ENCODE measurements at places on chromosomes 13 and 19.
A peak's percentile ranks its signal among the peaks of the same experiment; 100 is the strongest.

- no peak for DNase-seq
These were observed 477.3 kb downstream of the KLF12 start for GRCh38 chr13:73656863-73657262.

DNA sequence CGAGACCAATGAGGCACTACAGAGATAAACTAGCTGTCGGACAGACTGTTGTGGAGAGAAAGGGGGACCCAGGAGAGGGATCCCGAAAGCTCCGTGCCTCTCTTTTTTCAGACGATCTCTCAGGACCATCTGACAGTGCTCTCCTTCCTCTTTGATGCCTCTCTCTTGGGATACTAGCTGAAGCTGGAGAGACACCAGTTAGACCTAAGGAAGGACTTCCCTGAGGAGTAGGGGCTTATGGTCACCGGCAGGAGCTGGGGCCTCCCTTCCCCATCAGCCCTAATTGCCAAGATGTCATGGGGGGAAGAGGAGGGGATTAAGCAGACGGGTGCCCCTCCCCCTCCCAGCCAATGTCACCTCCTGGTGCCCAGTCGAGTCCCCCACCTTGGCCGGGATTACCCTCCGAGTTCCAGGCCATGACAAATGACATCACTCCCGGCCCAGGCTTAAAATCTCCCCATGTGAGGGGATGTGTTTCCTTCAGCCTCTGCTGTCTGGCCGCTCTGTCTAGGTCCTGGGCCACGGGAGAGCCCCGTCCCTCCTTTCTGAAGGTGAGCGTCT, at the start of gene CRX:
Gene CRX, plus strand, starts transcription at position 478 of the 561 bp plus-strand sequence. CDS start 12,507 bp downstream, outside the sequence.
- no peak for DNase-seq

DNA sequence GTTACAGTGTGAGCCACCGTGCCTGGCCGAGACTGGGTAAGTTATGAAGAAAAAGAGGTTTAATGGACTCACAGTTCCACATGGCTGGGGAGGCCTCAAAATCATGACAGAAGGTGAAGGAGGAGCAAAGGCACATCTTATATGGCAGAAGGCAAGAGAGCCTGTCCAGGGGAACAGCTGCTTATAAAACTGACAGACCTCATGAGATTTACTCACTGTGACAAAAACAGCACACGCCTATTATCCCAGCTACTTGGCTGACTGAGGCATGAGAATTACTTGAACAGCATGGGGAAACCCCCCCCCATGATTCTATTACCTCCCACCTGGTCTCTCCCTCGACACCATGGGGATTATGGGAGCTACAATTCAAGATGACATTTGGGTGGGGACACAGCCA, 23.4 kb upstream of the ZNF561 start:
- no peak for DNase-seq

DNA sequence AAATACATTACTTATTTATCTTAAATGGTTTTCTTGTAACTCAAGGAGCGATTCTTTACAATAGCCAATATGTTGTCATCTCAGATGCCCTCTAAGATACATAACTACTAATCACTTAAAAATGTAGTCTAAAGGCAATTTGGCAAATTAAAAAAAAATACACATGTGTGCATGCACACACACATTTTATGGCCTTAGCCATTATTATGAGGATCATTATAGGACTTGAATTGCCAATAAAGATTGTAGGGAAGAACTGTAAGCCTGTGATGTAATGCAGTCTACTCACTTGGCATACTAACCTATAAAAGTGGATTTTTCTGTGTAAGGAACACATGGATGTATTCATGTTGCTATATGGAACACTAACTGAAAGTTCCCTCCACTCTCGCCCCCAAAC, 274.3 kb downstream of the SHISA2 start:
- no peak for DNase-seq

GRCh38 chr13:51249770-51250741, 27.9 kb downstream of the FAM124A start:
- DNase-seq, result no peak

GRCh38 chr19:2714531-2715269, 6.5 kb downstream of the DIRAS1 start:
- DNase-seq, result no peak

GRCh38 chr19:11924886-11925650, at the start of gene ZNF700:
ZNF700 (plus strand) TSS chr19:11925107; CDS start chr19:11925211, 104 bp downstream.
- peak; percentile 80 for DNase-seq

- no peak for DNase-seq
These were observed 80.3 kb upstream of the FRY start for GRCh38 chr13:31951215-31951678.

DNA sequence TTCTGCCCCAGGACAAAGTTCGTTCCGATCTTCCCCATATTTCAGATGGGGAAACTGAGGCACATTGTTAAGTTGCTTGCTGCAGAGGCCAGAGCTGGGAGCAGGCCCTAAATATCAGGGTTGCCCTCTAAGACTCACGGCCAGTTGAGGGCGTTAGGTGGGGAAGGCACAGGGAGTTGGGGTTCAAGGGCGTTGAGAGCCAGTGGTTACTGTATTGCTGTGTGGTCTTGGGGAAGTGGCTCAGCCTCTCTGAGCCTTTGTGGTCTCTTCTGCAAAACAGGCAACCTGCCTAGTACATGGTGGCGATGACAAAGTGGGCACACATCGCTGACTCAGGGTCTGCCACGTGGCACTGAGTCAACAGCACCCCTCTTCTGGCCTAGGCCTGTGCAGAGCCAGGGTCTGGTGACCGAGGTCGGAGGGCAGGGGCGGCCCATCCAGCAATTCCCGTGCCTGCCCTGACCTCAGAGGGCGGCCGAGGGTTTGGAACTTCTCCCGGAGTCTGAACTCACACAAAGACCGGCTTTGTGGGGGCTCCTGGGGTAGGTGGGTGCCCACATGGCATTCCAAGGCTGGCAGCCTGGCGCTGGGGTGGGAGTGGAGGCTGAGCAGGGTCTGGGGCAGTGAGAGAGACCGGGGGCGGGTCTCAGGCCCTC, 10.2 kb downstream of the TNFAIP8L1 start:
- no peak for DNase-seq

- DNase-seq, result peak; percentile 88
These were observed 426 bp upstream of the AKAP11 start for GRCh38 chr13:42271337-42272114.

DNA sequence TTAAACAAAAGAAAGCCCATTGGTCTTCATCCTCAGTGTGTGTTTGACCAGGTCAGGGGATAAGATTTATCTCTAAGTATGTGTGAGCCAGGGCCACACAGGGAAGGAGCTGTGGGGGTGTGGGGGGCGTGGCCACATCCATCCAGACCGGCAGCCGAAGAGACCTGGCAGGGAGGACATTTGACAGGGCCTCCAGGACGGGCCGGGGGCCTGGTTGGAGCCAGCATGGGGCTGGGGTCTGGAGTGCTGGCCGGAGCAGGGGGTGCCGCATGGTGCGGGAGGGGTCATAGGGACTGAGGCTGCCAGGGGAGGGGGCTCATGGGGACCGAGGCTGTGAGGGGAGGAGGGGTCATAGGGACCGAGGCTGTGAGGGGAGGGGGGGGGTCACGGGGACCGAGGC, 20.4 kb upstream of the GNA15 start:
- DNase-seq, result no peak

- no peak for DNase-seq
These were observed 255.9 kb upstream of the SOX21 start for GRCh38 chr13:94968040-94968756.

Data from activated T-helper 1 cell treated with Interleukin-2 at 50 U/mL for 16 hours (primary cell).